T-helper 1 cell (primary cell): ENCODE measurements at places on chromosomes 1 and 21.

- no peak for DNase-seq
Observed at GRCh38 chr1:161070761-161071160, 1.1 kb upstream of the ARHGAP30 start.

DNA sequence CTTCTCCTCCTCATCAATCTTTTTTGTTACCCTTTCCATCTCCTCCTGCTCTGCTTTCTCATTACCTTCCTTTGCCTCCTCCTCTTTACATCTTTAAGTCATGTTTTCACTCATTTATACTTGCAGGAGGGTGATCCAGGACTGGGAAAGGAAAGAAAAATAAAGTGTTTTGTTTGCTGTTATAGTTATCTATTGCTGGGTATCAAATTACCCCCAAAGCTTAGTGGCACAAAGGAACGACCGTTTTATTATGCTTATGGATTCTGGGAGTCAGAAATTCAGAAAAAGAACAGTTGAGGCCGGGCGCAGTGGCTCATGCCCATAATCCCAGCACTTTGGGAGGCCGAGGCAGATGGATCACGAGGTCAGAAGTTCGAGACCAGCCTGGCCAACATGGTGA is 12.5 kb upstream of the AGO4 start:
- DNase-seq: no peak

DNA sequence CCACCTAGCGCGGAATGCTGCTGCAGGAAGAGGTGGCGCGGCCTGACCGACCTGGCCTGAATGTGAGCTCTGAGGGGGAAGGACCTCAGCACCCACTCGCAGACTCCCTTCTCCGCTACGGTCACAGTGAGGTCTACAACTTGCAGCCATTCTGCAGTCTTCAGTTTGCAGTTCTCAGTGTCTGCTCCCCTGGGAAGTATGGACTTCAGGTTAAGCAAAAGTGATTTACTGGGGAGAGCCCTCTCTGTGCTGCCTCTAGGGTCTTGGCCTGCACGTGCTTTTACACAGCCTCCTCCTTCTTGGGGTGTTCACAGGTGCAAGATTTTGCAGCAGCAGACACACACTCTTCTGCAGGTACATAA is 296.0 kb downstream of the OMA1 start:
- no peak for DNase-seq

DNA sequence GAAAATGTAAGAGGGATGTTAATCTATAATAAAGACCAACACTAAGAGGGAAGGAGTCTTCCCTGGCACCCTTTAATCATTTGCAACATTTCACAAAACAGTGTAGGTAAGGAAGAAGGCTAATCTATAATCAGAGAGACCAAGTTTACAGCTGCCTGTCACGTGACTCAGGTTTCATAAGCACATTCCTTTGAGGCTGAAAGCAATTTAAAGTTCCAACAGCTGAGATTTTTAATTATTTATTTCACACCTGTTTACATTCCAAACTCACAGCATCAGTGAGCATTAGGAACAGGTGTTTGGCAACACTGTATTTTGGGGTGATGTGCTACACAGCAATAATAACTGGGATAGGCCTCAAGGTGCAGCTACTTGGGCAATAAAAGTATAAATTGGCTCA is 75.7 kb upstream of the PGBD5 start:
- DNase-seq: no peak

DNA sequence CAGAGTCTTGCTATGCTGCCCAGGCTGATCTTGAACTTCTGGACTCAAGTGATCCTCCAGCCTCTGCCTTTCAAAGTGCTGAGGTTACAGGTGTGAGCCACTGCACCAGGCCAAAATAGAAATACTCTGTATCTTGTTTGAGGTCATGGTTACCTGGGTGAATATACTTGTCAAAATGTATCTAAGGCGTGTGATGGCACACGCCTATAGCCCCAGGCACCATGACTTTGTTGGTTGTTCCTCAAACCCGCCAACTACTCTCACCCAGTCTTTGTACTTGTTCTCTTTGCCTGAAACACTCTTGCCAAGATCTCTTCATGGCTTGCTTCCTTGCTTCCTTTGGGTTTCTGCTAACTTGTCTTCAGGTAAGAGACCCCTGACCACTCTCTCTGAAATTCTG is 38.0 kb upstream of the RGS5 start:
- no peak for DNase-seq

GRCh38 chr1:2445823-2446215 is 30.3 kb upstream of the PLCH2 start:
- DNase-seq: no peak
